T47D (cell line): ENCODE measurements at places on chromosomes 11 and 22.

DNA sequence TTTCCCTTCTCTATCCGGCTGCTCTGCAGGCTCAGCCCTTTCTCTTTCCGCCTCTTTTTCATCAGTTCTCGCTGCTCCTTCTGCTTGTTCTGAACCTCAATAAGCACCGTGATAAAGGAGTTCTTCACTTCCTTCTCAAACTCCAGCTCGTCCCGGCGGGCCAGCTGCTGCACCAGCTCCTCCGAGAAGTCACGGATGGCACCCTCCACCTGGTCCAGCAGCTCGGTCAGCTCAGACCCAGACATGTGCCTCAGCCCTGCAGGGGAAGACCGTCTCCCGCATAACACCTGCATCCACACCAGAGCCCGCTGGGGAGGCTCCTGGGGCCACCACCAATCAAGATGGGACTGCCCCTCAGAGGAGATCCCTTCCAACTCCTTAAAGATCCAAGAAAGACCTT lies 40.2 kb downstream of the FEZ1 start:
- no peak for DNase-seq

DNA sequence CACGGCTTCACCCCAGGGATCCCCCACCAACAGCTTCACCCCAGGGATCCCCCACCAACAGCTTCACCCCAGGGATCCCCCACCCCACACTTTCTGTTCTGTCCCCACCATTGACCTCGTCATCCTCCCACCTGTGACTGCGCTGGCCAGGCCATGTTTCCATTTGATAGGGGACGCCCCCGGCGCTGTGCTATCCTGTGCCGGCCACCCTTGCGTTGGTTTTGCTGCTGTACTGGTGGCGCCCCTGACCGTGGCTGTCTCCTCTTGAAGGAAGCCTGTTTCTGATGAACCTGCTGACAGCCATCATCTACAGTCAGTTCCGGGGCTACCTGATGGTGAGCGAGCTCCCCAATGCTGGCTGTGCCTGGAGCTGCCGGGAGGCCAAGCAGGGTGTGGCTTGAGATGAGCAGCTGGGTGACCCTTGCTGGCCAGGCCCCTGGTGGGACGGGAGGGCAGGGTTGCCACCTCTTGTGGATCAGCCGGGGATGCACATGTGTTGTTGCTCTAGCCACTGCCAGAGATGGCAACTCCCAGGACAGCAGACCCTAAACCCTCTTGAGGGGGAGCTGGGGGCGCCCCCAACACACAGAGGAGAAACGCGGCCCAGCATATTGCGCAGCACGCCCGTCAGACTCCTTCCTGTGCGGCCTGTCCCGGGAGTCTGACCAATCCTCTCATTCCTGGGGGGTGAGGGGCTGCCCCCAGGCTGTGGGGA lies 22.5 kb downstream of the TPCN2 start:
- no peak for DNase-seq

GRCh38 chr22:47126344-47126811 lies 363.9 kb downstream of the TBC1D22A start:
- no peak for DNase-seq

GRCh38 chr11:43835104-43835503 lies 45.5 kb upstream of the ALKBH3 start:
- no peak for DNase-seq

- DNase-seq: no peak
Measured at GRCh38 chr11:11380883-11381282, 27.8 kb upstream of the CSNK2A3 start.

DNA sequence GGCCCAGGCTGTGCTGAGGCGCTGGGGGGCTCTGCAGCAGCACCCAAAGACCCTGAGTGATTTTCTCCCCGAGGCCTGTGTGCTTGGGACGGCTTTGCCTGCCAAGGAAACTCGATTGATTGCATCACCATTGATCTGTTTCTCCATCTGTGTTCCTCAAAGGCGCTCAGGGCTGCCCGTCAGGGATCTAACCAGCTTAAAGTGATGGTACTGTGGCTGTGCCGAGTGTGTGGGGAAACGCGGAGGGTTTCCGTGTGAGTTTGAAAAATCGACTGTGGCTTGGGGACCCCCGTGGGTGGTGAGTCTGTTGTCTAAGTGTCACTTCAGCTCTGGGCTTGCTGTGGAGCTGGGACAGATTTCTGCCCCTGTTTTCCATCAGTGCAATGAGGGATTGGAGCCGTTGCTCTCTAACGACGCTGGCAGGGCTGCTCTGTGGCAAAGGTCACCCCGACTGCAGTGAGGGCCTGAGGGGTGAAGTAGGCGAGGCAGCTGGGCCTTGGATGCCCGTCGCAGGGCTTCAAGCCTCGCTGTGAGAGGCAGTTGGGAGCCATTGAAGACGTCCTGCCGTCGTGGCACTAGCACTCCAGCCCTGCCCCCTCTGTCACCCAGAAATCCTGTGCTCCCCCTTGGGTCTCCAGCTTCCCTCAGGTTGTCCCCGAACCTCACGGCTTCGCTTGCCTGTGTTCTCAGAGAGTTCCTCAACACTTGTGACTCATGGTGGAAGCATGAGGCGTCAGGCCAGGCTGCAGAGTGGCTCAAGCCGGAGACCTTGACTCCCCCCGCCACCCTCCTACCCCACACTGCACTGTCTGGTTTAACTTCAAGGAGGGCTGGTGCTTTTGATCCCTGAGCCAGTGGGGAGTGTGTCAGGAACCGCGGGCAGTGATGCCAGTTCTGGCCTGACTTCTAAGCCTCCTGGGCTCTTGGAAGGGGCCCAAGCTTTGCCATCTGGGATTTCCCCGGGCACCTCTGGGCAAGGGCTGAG lies 21.8 kb downstream of the CACNA1I start:
- no peak for DNase-seq

DNA sequence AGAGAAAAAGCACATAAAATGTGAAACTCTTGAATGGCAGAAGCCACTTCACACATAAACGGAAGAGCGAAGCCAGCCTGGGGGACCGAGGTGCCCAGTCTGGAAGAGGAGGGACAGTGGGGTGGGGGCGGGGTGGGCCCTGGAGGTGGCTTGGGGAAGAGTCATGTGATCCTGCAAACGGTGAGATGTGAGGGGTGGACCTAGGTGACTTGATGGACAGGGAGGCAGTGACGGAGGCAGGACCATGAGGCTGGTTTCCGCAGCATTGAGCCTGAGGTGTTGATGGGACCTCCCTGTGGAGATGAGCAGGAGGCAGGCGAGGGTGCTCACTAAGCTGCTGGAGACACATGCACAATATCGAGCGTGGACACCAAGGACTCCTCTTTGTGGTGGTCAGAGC lies 16.8 kb downstream of the ZDHHC24 start:
- no peak for DNase-seq

DNA sequence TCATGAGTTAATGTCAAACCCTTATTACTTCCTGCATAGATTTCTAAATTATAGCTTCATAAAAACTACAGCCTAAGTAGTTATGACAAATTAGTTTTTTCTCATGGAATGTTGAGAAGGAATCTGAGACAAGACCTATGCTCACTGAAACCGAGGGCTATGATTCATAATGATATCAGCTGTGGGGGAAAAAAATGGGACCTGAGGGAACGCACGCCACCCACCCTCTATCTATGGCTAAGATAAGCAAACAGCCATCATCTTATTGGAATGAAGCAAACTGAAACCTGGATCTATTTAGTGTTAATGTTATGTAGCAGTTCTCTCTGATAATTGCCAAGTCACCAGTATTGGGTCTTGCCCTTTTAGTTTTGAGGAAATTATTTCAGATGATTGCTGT lies 906.9 kb upstream of the RAG2 start:
- DNase-seq: no peak

DNA sequence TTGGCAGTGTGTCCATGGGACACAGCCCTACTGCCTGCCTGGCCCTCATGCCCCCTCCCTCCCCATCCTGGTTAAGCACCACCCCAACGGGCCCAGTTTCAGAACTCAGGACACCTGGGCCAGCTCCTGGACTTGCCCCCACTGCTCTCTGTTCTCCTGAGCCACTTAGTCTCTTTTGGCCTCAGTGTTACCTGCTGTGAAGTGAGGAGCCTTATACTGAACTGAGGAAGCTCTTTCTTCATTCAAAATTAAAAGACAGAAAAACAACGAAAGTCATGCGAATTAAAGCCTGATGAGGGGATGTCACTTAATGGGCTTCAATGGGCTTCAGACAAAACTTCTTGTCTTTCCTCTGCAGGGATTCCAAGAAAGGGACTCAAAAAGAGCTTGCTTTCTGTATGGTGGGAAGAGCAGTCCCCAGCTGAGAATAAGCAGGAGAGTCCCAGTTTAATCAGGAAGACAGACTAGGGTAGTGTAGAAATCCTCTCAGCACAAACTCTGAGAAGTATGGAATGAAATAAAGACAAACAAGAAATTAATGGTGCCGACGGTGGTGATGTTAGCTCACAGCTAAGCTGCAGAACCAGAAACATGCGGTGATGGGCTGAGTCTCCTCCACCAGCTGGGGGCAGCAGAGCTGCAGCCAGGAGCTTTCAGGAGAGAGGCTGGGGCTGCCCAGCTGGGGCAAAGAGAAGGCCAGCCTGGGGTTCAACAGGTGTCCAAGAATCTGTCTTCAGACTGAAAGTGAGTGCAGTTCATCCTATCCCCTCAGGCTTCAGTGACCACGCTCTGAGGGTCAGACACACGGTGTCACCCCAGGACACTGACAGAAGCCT lies 101.0 kb downstream of the GGTLC2 start:
- peak; percentile 35 for DNase-seq

DNA sequence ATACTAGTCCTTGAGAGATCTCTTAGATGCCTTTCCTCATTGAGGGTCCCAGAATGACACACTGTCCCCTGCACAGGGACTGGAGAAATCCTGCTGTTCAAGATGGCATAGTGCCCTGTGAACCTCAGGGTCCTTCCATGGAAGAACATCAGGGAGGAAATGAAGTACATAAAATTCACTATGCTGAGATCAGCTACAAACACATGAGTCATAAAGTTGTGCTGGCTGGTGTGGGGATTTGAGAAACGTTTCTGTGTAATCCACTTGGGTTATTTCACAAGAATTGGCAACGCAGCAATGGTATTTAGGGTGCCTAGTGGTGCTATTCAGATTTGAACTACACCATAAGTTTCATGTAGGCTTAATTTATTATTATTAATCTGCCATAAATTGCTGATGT lies 174.4 kb downstream of the MAML2 start:
- no peak for DNase-seq

DNA sequence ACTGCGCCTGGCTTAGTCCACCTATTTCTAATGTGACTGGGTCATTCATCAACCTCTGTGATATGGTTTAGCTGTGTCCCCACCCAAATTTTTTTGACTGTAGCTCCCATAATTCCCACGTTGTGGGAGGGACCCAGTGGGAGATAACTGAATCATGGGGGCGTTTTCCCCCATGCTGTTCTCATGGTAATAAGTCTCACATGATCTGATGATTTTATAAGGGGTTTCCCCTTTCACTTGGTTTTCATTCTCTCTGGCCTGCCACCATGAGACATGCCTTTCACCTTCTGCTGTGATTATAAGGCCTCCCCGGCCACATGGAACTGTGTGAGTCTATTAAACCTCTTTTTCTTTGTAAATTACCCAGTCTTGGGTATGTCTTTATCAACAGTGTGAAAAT lies 8.7 kb downstream of the CENATAC start:
- no peak for DNase-seq

- DNase-seq: no peak
Measured at GRCh38 chr11:69403556-69404215, 77.8 kb upstream of the LINC01488 start.

- peak; percentile 49 for DNase-seq
Measured at GRCh38 chr11:127627629-127628457, 627.3 kb upstream of the KIRREL3 start.

DNA sequence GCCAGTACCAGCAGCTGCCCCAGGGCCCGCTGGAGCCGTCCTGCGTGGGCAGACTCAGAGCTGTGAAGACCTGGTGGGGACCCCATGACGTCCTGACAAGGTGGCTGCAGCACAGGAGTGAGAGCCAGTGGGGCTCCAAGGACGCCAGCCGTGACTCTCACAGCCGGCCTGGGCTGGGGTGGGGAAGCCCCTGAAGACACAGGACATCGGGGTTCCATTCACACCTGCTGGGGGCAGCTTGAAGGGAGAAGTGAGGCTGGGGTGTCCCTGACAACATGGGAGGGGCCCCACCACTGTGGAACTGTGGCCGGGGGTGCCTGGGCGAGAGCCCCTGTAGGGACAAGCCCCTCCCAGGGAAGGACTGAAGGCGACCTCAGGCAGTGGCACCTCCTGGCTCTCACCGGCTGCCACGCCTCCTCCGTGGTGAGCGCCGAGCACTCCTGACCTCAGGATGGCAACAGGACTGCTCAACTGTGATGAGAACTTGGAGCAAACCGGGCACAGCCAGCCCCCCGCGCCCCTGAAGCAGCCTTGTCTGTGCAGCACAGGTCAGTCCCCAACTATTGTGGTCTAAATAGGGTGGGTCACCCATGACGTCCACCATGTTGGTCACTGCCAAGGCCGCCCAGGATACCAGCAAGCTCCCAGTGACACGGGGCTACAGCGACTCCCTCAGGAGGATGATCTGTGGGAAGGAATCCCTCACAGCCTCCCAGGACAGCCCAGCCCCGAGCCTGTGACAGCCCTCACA lies 22.7 kb upstream of the IL17REL start:
- no peak for DNase-seq

- no peak for DNase-seq
Measured at GRCh38 chr11:68142028-68142412, 20.8 kb upstream of the CHKA start.

DNA sequence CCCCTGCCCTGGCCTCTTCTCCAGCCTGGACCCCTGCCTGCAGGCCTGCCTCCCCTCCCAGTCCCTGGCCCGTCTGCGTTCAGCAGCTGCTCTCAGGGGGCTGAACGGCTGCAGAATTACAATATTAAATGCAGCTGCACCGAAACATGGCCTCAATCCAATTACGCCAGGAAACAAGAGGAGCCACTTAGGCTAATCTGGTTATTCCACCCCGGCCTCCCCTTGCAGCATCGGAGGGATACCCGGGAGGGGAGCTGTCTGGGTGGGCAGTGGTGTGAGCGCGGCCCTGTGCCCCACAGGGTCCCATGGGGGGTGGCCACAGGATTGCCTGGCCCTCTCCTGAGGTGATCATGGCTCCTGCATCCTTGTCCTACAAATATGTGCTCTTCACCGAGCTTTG lies 42.6 kb downstream of the FLRT1 start:
- DNase-seq: no peak

DNA sequence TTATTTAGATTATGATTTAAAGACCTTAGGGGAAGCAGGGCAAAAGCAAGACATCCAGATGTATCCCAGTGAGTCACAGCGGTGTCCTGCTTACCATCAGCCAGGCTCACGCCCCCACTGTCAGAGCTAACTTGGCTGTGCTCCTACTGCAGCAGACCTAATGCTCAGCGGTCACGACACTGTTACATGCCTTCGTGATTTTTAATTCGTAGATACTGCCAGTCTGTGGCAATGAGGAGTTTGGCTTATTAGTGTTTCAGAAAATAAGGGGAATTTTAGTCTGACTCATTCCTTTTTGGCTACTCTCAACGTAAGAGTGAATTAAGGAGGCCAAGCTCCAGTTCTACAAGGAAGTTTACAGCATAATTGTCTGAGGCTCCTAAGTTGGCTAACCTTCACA lies 22.7 kb downstream of the EFCAB6 start:
- DNase-seq: no peak

GRCh38 chr22:45869340-45869847 lies 107.6 kb downstream of the WNT7B start:
- no peak for DNase-seq

- no peak for DNase-seq
Measured at GRCh38 chr11:69316956-69317355, 23.0 kb downstream of the MYEOV start.

- no peak for DNase-seq
Measured at GRCh38 chr22:17283423-17283822, 64.2 kb upstream of the ADA2 start.
